Ascending aorta (tissue), 2 donors: ENCODE measurements at places on chromosomes 7 and 10.
A peak's percentile ranks its signal among the peaks of the same experiment; 100 is the strongest.

DNA sequence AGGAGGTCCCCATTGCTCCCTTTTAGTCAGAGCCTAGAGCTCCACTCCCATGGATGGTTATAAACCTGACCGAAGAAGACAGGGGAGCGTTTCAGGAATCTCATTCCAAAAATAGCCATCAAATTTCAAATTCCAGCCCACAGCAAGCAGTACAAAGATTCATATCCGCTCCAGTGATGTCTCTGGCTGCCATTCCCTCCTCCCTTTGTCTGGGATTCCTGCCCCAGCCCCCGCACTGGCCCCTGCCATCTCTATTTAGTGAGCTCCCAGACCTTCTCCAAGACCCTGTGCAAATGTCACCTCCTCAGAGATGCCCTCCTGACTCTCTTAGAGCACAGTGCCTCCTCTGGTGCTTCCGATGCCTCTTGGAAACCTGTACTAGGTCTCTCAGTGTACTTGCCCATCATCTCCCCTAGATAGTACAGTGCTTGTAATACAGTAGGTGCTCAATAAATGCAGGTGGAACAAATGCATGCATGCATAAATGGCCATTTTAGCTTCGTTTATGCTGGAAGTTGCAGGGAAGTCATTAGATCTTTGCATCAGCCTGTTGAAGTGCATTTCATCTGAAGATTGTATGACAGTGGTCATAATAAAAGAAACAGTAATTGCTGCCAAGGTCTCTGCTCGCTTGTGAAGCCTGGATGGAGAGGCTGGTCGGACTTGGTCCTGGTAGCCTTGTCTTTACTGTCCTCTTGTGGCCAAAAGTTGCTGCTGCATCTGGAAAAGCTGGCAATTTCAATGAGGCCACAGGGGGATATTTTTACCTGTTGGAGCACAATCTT lies 32.0 kb upstream of the HABP2 start:
- peak overlapping the region; percentile 7 for H3K27ac ChIP-seq
- no peak overlapping the region for H3K4me3 ChIP-seq
- H3K4me1 ChIP-seq, result no peaks in the 10 kb centered on the region
- peak; percentile 85 for DNase-seq

GRCh38 chr7:19558527-19558926 lies 150.3 kb downstream of the POLR1F start:
- no peaks in the 10 kb centered on the region for H3K27me3 ChIP-seq
- H3K36me3 ChIP-seq, result no peaks in the 10 kb centered on the region
- H3K4me3 ChIP-seq, result no peak overlapping the region
- H3K27ac ChIP-seq, result no peak overlapping the region
- H3K4me1 ChIP-seq, result no peaks in the 10 kb centered on the region
- DNase-seq, result no peak

GRCh38 chr7:101935521-101936141 lies 118.2 kb downstream of the CUX1 start:
- H3K4me3 ChIP-seq, result peak overlapping the region; percentile 52
- H3K27ac ChIP-seq, result peak overlapping the region; percentile 92

GRCh38 chr10:102468683-102469082 lies 17.3 kb upstream of the C10orf95 start:
- H3K4me1 ChIP-seq, result no peaks in the 10 kb centered on the region
- peaks cover 4% of the 10 kb centered on the region for H3K36me3 ChIP-seq
- no peak for DNase-seq

DNA sequence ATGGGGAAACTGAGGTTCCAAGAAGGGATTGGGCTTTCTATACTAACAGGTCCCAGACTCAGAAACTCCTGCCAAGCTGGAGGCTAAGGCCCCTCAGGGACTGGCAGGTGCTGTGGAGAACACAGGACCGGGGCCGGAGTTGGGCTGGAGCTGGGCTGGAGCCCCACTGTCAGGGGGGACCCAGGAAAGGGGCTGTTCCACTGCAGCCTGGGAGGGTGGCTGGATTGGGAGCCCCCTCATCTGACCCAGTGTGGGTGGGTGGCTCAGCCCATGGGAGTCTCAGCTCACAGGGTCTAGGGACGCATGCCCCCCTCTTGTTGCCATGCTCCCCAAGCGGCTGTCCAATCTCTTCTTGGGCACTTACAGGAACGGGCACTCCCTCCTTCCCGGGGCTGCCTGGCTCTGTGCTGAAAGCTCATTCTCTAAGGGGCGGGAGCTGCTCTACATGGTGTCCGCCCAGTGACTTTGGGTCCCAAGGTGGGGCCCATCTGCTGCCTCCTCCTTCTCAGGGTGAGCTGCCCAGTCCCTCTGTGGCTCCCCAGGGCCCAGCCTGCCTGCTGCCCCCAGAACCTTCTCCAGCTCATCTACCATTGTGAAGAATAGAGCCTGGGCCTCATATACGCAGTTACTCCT lies 126.5 kb downstream of the MYL10 start:
- no peaks in the 10 kb centered on the region for H3K36me3 ChIP-seq
- no peak overlapping the region for H3K4me3 ChIP-seq
- DNase-seq, result no peak
- no peaks in the 10 kb centered on the region for H3K4me1 ChIP-seq

DNA sequence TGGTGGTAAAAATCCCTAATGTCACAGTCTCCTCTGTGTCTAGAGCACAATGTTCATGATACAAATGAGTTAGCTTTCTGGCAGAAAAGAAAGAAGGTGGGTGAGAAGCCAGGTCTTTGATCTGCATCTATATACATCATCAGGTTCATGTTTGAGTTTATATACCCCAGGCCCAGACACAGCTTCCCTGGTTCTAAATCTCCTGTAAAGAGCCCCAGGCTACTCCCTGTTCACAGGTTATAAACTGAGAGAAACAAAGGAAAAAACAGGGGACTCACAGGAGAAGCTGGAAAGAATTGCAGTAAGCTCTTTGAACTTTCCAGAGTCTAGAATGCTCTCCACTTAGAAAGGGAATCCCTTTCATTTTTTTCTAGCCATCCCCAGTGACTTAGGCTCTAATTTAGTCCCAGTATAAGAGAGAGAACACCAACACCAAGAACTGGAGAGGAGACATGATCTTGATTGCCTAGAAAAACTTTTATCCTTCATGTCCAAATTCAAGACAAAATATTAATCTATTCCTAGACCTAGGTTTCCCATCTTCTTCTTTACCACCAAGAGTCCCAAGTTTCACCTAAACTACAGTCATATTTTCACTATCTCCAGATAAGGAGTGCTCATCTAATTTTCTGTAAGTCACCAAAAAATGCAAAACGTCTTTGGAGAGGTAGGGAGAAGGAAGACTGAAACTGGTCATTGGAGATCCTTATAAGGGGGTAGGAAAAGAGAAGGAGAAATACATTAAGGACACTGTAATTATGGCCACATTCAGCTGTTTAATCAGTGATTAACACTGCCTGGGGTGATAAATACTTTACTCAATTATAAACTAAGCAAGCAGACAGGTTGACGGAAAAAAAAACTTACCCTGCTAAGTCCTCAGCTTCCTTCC lies 469 bp downstream of the MSS51 start:
- no peaks in the 10 kb centered on the region for H3K27me3 ChIP-seq
- peaks cover 17% of the 10 kb centered on the region for H3K36me3 ChIP-seq

- no peaks in the 10 kb centered on the region for H3K27me3 ChIP-seq
- no peaks in the 10 kb centered on the region for H3K36me3 ChIP-seq
- DNase-seq, result no peak
- H3K27ac ChIP-seq, result no peak overlapping the region
- peaks cover 14% of the 10 kb centered on the region for H3K4me1 ChIP-seq
- peak overlapping the region; percentile 9 for H3K4me3 ChIP-seq
Measured at GRCh38 chr7:151705636-151706276, 171.2 kb downstream of the PRKAG2 start.

DNA sequence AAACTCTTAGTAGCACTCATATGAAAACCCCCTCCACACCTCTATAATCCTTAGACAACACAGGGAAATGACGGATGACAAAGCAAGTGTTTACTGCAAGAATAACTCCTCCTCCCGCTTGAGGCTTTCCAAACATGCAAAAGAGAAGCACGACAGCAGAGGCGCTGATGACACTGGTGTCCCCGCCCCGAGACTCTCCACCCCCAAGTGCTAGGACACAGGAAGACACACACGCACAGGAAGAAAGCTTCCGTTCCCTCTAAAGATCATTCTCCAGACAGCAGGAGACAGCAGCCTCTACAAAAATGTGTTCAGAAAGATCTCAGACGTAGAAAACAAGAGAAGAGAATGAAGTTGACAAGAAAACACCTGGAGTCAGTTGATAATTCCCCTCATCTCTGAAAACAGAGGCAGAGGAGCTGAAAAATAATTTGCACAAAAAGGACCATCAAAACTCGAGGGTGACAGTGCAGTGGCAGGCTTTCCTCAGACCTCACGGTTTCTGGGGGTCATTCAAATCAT lies 90.2 kb downstream of the DLG5 start:
- H3K27ac ChIP-seq, result no peak overlapping the region
- H3K27me3 ChIP-seq, result no peaks in the 10 kb centered on the region
- H3K4me3 ChIP-seq, result no peak overlapping the region
- peak; percentile 35 for DNase-seq

GRCh38 chr10:79327090-79327457 lies 20.2 kb upstream of the PPIF start:
- DNase-seq, result no peak
- H3K27ac ChIP-seq, result no peak overlapping the region

DNA sequence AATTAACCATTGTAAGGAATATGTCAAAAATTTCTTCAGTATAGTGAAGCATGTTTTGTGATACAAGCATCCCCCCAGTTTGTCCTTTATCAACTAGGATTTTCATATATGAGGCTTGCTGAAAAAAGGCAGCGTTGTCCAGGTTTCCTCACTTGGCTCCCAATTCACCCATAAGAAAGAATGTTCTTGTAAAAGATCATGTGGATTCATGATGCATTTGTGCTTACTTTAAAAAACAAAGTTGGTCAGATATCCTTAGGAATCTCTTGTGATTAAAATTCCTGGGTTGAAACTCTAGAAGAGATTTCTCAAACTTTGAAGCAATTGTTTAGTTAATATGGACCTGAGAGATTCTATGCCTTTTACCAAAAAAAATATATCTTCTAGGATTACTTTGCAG lies 181.8 kb downstream of the KIAA1217 start:
- no peaks in the 10 kb centered on the region for H3K27me3 ChIP-seq
- H3K4me1 ChIP-seq, result no peaks in the 10 kb centered on the region
- H3K36me3 ChIP-seq, result no peaks in the 10 kb centered on the region
- DNase-seq, result no peak

GRCh38 chr7:73893342-73894101 lies 32.6 kb downstream of the TMEM270 start:
- H3K36me3 ChIP-seq, result no peaks in the 10 kb centered on the region
- H3K27me3 ChIP-seq, result no peaks in the 10 kb centered on the region
- H3K4me1 ChIP-seq, result peaks cover 15% of the 10 kb centered on the region
- peak overlapping the region; percentile 0 for H3K4me3 ChIP-seq

- H3K4me3 ChIP-seq, result no peak overlapping the region
- H3K36me3 ChIP-seq, result no peaks in the 10 kb centered on the region
- DNase-seq, result no peak
- H3K27ac ChIP-seq, result no peak overlapping the region
- H3K27me3 ChIP-seq, result no peaks in the 10 kb centered on the region
Measured at GRCh38 chr10:128130051-128130450, 3.8 kb upstream of the MKI67 start.

DNA sequence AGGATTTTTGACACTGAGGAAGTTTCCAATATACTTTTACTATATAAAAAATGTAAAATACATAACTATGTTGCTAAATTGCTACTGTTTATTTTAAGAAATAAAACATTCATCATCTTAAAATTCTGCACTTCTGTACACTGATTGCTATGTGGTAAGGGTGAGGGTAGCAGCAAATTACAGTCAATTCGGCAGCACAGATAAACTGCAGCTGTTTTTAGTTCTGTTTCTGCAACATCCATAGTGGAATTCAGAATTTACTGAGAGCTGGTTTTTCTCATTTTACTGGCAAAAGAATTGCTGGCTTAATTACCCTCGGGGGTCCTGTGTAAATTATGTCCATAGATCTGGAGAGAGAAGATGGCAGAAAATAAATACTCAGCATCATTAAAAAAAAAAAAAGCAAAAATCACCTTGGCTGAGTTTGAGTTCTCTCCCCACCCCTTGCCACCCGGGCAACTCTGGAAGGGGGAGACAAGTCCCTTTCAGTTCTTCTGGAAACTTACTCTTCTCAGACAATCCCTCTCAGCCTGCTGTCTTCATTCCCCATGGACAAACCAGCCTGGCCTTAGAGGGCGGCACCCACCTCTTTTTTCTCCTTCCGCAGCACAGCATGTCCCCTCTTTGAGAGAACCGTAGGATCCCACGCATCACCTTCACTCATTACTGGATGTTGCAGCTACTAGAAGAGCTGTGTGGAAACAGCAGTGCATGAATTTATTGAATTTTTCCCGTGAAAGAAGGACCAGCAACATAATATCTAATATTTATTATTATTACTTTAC lies 501.1 kb upstream of the CELF2 start:
- no peaks in the 10 kb centered on the region for H3K36me3 ChIP-seq
- H3K27ac ChIP-seq, result no peak overlapping the region
- H3K4me3 ChIP-seq, result no peak overlapping the region
- peaks cover 7% of the 10 kb centered on the region for H3K4me1 ChIP-seq
- no peaks in the 10 kb centered on the region for H3K27me3 ChIP-seq
- DNase-seq, result no peak

GRCh38 chr10:131568866-131569265 lies 257.3 kb upstream of the TCERG1L start:
- H3K4me3 ChIP-seq, result no peak overlapping the region
- H3K27me3 ChIP-seq, result no peaks in the 10 kb centered on the region
- no peak overlapping the region for H3K27ac ChIP-seq
- H3K4me1 ChIP-seq, result no peaks in the 10 kb centered on the region
- DNase-seq, result no peak
- H3K36me3 ChIP-seq, result no peaks in the 10 kb centered on the region

- H3K36me3 ChIP-seq, result no peaks in the 10 kb centered on the region
- no peak for DNase-seq
- no peaks in the 10 kb centered on the region for H3K4me1 ChIP-seq
Measured at GRCh38 chr7:9120331-9120730, 686.9 kb downstream of the NXPH1 start.

- no peak overlapping the region for H3K4me3 ChIP-seq
- peaks cover 14% of the 10 kb centered on the region for H3K4me1 ChIP-seq
- no peaks in the 10 kb centered on the region for H3K27me3 ChIP-seq
- H3K27ac ChIP-seq, result peak overlapping the region; percentile 29
- H3K36me3 ChIP-seq, result no peaks in the 10 kb centered on the region
Measured at GRCh38 chr10:29862923-29863614, 196.3 kb downstream of the JCAD start.

GRCh38 chr7:7237978-7238267 lies 55.6 kb downstream of the C1GALT1 start:
- H3K27me3 ChIP-seq, result no peaks in the 10 kb centered on the region
- no peak for DNase-seq
- H3K36me3 ChIP-seq, result peaks cover 6% of the 10 kb centered on the region
- H3K27ac ChIP-seq, result no peak overlapping the region

- H3K4me3 ChIP-seq, result no peak overlapping the region
- no peak overlapping the region for H3K27ac ChIP-seq
- no peaks in the 10 kb centered on the region for H3K4me1 ChIP-seq
Measured at GRCh38 chr10:68192113-68192512, 39.8 kb downstream of the ATOH7 start.

GRCh38 chr10:61628875-61629513 lies 33.7 kb upstream of the CABCOCO1 start:
- DNase-seq, result no peak
- peaks cover 8% of the 10 kb centered on the region for H3K4me1 ChIP-seq
- H3K27me3 ChIP-seq, result no peaks in the 10 kb centered on the region
- peak overlapping the region; percentile 35 for H3K27ac ChIP-seq

- H3K4me3 ChIP-seq, result no peak overlapping the region
- DNase-seq, result no peak
- H3K27me3 ChIP-seq, result no peaks in the 10 kb centered on the region
- H3K36me3 ChIP-seq, result no peaks in the 10 kb centered on the region
- no peaks in the 10 kb centered on the region for H3K4me1 ChIP-seq
Measured at GRCh38 chr10:84196941-84197340, 2.6 kb downstream of the CDHR1 start.

- H3K27ac ChIP-seq, result no peak overlapping the region
- H3K27me3 ChIP-seq, result no peaks in the 10 kb centered on the region
- no peaks in the 10 kb centered on the region for H3K4me1 ChIP-seq
- no peaks in the 10 kb centered on the region for H3K36me3 ChIP-seq
- H3K4me3 ChIP-seq, result no peak overlapping the region
Measured at GRCh38 chr7:129368389-129368986, 65.7 kb upstream of the STRIP2 start.
